ENCODE measurements at places on chromosomes 1 and 21.

DNA sequence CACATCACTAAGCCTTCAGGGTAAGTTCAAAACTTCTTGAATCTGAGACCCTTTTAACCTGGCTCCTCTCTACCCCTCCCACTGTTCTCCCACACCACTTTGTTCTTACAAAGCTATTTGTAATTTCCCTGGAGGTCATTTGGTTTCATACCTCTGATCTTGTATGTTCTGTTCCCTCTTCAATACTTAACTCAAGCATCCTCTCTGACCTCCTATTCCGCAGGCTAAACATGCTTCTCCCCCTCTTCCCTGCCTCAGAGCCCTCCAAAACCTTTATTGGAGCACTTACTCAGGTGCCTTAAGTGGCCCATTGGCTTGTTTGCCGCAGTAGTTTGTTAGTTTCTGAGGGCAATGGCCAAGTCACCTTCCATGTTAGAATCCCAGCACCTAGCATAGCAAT, 54.8 kb downstream of the SSX2IP start:
- no peak for DNase-seq

DNA sequence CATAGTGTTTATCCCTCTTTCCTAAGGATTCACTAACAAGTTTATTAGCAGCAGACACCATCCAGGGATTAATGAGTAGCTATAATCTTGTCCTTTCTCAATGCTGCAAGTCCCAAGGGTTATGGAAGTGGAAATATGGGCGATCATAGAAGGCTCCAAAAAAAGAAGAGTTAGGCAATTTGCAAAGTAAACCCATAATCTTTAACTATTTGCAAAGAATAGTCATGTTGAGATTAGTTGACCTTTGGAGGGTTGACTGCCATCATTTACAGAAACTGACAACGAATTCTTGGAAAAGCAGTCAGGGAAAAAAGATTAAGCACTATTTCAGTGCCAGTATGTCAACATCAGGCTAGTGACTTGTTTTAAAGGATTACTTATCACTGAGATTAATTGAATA, 169.9 kb downstream of the KCNT2 start:
- no peak for DNase-seq

- no peak for DNase-seq
Measured at GRCh38 chr1:20603504-20604464, 14.9 kb downstream of the CDA start.

DNA sequence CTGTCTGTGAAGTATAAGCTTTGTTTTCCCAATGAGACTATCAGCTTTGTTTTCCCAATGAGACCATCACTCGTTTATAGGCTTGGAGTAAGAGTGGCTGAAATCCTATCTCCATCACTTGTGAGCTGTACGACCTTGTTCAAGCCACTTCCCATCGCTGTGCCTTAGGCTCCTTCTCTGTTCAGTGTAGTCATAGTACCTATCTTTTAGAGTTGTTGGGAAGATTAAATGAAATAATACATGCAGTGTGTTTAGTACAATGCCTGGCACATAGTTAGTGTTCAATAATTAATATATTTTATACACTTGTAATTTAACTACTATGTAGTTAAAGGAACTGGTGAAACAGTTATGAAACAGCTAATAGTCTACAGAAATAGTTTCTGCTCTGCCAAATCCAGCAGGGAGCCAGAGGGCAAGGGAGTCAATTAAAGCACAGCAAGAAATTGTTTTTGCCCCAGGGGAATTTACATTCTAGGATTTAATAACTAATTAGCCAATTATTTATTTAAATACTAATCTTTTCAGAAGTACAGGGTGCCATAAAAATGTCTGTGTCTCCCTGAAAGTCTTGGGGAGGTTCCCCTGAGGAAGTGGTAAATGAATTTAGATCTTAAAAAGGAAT, 139.3 kb upstream of the HMCN1 start:
- no peak for DNase-seq

DNA sequence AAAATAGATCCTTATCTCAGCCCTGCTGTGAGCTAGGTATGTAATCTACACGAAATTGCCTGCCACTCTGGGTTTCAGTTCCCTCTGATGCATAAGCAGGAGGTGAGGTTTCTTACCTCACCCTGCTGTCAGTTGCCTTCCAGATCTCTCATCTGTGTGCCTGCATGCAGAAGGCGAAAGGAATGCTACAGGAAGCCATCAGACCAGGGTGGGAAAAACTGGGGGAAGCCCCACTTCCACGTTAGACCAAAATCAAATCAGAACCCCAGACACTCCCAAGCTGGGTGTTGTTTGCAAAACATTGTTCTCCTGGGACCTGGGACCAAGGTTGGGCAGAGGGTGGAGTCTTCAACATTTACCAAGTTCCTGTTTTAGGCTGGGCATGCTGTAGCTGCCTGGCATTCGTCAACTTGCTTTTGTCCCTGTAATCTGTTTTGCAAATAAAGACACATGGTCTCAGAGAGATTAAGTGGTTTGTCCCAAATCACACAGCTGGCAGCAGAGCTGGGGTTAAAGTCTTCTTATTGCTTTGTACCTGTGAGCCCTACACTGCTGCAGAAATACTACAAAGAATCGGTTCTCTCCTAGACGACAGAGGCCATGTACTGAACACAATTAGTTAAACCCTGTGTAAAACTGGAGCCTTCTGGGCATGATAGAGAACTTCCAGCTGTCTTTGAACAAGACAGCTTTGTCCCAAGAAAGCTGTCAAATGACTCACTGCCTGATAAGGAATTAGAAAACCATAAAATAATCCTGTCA, 389.7 kb upstream of the RUNX1 start:
- no peak for DNase-seq

All from Kasumi-1 (cell line).